ENCODE measurements at places on chromosomes 5 and 9.

- no peak for DNase-seq
These were observed 193.4 kb downstream of the SH3GL2 start for GRCh38 chr9:17772223-17772622.

GRCh38 chr5:142242272-142242671 is 82.5 kb downstream of the SPRY4 start:
- DNase-seq = no peak

DNA sequence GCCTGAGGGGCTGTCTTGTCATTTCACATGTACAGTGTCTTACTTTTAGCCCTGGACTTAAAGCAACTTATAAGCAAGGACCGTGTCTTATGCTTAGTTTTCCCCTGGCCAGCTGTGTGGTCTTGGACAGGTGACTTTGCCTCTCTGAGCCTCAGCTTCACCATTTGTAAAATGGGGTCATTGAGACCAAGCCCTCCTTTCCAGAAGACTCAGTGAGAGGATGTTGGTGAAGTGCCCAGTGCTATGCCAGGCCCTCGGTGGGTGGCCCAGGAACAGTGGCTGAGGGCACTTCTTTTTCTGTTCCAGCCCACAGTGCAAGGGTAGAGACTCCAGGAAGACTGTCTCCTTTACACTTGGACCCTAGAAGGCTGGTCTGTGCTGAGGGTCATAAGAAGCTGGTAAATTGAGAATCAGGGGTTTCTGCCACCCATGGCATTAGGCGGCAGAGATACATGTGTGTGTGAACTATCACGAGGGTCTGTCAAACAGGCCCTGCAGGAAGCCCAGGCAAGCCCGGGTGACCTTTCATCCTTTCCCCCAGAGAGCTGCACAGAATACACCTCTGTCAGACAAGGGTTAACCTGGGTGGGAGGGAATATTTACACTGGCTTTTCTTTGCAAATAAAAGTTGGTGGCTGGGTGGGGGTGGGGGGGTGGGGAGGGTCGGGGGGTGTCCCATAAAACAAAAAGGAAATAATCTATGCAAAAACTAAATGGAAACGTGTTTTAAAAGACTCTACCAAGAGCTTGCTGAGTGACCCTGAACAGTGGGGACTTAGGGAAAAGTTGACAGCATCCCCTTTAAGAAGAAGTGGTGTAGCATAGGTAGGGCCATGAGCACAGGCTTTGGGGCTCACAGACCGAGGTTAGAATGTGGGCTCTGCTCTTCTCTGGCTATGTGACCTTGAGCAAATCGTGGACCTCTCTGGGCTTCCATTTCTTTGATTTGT is 20.4 kb upstream of the KIF12 start:
- no peak for DNase-seq

DNA sequence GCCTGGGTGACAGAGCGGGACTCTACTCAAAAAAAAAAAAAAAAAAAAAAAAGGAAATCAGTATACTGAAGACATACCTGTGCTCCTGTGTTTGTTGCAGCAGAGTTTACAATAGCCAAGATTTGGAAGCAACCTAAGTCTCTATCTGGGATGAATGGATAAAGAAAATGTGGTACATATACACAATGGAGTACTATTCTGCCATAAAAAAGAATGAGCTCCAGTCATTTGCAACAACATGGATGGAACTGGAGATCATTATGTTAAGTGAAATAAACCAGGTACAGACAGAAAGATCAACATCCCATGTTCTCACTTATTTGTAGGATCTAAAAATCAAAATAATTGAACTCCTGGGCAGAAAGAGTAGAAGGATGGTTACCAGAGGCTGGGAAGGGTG is 22.9 kb downstream of the ADAM19 start:
- no peak for DNase-seq

DNA sequence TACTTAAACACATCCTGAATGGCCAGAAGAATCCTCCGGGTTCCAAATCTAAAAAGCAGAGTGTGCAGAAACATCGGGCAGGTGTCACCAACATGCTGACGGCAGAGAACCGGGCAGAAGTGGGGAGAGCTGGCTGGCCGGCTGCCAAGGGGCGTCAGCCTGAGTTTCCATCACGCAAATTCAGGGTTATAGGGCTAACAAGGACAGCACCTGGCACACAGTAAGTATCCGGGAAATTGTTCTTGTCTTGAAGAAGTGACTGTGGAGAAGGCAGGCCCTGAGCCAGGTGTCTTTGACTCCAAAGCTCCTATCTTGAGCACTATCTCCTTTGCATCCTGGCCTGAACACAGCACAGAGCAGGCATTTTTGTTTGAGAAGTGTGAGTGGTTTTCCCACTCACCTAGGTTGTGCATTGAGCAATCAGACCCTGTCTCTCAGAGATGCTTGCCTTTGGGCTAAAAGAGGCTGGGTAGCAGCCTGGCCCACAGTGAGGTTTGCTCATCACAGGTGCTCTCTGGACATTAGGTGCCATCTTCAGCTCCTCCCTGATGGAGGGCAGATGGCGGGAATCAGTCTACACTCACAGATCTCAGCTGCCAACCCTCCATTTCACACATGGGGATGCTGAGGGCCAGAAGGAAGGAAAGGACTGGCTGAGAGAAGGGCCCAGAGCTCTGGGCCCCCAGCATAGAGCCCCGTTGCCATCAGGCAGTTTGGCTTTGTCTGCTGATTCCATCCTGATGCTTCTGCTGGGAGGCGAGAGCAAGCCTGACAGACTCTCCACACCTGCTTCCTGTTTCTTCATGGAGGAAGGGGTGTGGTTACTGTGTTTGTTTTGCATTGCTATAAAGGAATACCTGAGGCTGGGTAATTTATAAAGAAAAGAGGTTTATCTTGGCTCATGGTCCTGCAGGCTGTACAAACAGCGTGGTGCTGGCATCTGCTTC is 52.8 kb downstream of the WHRN start:
- no peak for DNase-seq

DNA sequence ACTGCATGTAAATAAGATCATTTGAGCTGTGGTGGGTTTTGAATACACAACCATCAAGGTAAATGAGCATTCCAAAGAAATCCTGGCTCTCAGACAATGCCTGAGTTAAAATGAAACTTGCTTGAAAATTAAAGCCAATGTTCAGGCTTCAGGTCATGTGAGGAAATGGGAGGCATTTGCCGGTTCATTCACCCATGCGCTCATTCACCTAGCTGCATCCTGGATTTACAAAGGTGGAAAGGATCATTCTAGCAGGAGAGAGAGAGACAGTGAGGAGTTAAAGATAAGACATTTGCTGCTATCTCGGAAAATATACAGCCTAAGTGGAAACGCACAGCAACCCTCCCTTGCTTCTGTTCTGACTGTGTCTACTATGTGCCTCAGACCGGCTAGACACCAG is 143.8 kb upstream of the KLF4 start:
- no peak for DNase-seq

DNA sequence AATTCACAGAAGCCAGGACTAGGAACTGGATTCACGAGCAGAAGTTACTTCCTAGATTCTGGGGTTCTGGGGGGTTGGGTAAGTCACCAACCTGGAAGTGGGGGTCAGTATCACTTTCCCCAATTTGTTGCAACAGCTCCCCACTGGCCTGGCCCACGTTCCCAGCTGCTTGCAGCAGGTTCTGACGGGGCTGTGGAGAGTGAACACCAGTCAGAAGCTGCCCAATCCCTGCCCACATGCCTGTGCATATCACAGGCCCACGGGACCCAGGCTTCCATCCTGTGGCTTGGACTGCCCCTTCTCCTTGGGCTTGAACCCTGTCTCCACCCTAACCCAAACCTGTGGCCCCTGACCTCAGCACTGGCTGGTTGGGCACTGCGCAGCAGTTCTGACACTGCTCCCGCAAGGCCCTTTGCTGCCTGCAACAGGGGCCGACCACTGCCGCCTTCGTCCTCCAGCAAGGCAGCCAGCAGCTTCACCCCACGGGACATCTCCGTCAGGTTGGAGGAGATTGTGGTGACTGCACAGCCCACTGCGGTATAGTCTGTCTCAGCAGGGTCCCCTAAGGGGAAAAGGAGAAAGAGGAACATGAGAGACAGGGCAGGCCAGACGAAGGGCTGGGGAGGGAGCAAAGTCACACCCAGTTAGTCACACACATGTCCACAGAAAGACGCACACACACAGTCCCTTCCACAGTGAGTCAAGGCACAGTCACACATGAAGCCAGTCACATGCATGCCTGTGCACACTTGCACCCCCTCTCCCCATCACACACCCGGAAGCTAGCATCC is 13.1 kb downstream of the TLN1 start:
- no peak for DNase-seq

GRCh38 chr9:128498911-128499310 is 5.6 kb upstream of the GLE1 start:
- no peak for DNase-seq

GRCh38 chr9:19787672-19788071 is 1.2 kb downstream of the SLC24A2 start:
- DNase-seq = no peak

DNA sequence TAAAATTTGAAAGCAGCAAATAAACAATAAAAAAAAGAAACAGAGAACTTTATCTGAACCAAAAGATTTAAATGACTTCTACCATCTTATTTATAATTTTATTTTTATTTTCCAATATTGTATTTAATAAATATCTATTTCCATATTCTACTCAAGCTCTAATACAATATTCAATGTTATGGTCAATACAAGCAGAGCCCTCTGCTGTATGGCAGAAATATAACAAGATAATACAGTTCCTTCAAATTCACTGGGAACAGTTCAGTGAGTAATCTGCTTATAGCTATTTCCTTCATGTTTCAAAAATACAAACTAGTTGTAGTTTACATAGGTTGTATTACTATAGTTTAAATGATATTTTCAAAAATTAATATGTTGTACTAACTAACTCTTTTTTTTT is 332.7 kb downstream of the PRDM9 start:
- DNase-seq = no peak

DNA sequence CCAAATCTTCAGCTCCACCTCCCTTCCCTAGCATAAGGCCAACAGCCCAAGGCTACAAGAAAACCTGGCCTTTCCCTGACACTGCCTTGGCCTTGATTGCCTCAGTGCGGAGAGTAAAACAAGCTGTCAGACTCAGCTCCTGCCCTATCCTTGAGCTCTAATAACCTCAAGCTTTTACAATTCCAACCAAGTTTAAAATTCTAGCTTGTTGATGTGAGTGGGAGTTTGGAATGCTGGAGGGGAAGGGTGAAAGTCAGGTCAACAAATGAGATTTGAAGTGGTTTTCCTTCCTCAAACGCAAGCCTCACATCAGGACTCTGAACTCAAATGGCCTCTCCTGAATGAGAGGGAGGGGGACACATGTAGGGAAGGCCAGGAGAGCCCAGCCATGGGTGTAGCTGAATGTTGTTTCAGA is 197.0 kb upstream of the VLDLR start:
- peak; percentile 29 for DNase-seq

DNA sequence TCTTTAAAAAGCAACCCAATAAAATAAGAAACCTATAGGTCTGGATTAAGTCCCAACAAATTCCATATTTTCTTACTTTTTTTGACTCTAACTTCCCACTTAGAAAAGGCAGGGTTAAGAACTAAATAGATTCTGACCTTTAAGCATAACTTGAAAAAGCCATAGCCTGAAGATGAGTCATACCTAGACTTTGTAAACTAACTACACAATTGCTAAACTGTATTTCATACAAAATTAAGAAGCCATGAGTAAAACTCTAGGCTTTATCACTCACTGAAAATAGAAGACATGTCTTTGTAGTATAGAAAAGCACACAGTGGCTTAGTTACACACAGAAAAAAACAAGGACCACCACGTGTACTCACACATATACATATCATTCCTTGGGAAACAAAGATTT is 51.5 kb downstream of the MLLT3 start:
- no peak for DNase-seq

DNA sequence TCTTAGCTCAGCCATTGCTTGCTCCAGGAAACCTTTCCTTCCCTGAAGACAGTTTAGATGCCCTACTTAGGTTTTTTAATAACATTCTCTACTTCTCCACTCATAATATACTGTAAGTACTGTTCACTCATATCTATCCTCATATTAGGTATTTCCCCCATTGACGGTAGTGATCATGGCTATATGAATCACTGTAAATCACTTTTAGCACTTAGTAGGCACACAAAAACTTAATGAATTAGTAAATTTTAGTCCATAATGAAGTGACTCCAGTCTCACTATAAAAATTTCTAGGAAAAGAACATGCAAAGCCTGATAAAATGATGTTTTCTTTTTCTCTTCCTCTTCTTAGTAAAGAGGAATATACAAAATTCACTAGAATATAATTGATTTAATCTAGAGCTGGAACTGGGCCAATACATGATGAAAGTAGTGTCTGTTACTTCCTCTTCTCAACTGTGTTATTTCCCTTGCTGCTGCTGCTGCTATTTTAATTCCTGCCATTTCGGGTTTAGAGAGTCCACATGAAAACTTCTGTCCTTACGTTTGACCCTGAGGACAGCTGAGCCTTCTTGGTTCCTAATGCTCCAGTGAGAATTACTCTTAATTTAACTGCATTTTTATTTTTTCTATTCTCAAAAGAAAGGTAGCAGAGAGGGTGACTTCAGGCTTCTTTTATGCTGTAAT is 73.5 kb downstream of the LNPEP start:
- DNase-seq = peak; percentile 21

GRCh38 chr9:113979343-113980127 is 98.6 kb downstream of the AMBP start:
- no peak for DNase-seq

- no peak for DNase-seq
These were observed 21.9 kb downstream of the GSN start for GRCh38 chr9:121289772-121290370.

- DNase-seq = no peak
These were observed 445.3 kb downstream of the NTRK2 start for GRCh38 chr9:85114799-85115198.

DNA sequence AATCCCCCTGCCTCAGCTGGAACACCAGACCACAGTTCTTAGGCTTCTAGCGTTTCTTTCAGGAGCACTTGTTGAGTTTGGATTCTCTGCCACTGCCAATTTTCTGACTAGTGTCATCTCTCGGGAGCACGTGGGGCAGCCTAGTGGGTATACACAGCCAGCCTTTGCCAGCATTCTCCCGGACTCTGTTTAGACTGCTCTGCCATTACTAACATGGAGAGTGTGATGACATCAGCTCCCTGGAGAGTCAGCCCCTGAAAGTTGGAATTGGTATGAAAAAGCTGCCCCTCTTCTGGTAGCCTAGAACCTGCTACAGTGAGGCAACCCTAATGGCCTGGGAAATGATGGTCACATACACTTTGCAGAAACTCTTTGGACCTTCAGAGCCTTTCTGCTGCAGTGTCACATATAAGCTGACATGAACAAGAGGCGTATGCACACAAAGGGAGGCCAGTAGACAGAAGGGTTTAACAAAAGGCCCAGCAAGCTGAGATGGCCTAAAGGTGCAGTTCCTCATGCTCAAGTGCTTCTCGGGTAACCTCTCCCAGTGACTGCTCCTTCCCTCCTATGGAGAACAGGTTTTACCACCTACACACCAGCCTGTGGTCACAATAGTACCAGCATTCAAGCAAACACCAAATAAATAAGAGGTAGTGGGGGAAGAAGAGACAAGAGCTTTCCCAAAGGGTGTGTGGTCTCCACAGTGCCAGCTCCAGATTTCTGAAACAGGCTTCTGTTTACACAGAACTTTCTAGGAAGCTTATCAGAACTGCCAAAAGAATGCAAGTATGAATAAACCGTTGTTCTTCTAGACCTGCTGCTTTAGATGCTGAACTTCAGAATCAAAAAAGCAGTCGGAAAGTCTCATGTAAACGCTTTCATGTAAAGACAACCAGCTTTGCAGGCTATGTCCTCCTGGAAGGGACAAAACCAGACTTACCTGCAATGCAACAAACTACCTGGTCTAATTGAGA is 16.5 kb downstream of the SPACA9 start:
- DNase-seq = peak; percentile 25
